ENCODE measurements at places on chromosomes 7 and 10.

GRCh38 chr10:17053513-17053912 is 76.1 kb downstream of the CUBN start:
- no peak for DNase-seq

- DNase-seq: no peak
Measured at GRCh38 chr10:52897162-52897561, 124.6 kb upstream of the MBL2 start.

GRCh38 chr7:7569615-7570014 is 2.9 kb downstream of the MIOS start:
- no peak for DNase-seq

DNA sequence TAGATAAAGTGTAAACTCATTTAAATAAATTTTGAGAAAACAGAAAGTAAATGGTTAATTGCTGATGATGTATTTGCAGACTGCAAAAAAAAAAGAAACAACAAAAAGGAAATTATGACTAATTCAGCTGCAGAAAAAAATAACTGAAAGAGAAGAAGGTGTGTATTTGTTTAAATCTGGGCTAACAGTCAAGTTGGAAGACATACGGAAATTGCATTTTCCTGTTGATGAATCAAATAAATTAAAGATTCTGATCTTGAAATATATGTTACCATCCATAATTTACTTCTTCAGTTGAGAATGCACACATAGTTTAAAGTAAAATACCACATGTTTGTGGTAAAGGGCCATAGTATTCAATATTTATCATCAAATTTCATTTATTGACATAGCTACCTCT is 19.3 kb upstream of the ING3 start:
- DNase-seq: no peak

- no peak for DNase-seq
Measured at GRCh38 chr10:63558132-63558784, 37.1 kb downstream of the REEP3 start.

- DNase-seq: no peak
Measured at GRCh38 chr7:131900785-131901287, 344.4 kb upstream of the PODXL start.

DNA sequence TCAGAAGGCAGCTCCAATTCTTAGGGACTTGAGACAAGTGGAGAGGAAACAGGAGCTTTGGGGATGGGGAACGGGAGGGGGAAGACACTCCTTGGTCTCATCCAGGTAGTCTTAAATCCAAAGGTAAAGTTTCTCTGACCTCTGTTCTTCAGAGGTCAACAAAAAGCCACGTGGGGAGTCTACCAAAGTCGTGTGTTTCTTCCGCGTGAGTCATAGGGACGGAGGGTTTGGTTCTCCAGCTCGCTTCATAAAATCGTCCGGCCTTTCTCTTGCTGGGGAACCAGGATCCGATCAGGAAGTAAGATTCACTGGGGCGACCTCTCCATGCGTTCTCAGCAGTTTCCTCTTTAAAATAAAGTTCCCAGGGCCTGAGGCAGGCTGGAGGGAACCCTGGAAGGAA is 275.7 kb downstream of the TCERG1L start:
- DNase-seq: no peak

DNA sequence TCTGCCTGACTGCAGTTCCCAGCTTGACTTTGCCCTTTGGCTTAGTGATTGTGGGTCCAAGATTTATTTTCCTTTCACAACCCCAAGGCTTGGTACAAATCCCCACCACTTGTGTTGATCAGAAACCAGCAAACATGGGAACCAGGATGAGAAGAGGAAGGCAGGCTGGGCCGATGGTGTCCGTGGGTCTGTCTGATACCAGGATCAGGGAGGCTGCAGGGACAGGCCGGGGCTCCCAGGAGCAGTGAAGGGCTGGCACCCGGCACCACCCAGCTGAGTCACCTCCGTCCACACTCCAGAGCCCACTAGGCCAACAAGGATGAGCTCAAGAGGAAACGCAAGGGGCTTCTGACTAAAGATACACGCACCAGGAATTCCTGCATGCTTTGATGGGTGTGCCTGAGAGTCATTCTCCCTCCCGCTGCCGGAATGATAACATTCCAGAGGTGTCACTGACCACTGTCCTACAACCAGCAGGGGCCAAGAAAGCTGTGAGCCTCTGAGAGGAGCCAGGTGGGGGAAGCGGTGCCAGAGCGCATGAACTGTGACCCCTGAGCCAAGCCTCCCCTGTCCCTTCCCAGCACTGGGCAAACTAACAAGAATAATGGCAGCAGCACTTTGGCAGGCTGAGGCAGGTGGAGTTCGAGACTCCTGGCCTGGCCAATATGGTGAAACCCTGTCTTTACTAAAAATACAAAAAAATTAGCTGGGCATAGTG is 29.2 kb upstream of the PROSER2 start:
- no peak for DNase-seq

DNA sequence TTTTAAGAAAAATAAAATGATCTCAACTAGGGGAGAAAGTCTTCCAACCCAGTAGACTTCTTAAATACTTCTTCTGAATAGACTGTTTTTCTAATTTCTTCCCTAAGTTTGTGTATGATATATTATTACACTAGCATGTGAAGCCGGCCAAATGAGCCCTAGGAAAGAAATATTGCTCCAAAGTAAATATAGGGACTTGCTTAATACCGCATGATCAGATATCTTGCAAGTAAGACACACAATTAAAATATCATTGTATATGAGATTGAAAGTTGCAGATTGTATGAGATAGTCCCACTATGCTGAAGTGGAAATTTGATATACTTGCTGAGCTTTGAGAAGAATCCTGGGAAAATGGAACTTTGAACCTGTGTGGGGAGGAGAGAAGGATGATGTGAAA is 225.7 kb downstream of the BAMBI start:
- DNase-seq: no peak

- DNase-seq: no peak
Measured at GRCh38 chr10:132329565-132330485, 2.2 kb upstream of the LRRC27 start.

GRCh38 chr10:88103576-88103975 is 240.2 kb downstream of the PTEN start:
- no peak for DNase-seq

DNA sequence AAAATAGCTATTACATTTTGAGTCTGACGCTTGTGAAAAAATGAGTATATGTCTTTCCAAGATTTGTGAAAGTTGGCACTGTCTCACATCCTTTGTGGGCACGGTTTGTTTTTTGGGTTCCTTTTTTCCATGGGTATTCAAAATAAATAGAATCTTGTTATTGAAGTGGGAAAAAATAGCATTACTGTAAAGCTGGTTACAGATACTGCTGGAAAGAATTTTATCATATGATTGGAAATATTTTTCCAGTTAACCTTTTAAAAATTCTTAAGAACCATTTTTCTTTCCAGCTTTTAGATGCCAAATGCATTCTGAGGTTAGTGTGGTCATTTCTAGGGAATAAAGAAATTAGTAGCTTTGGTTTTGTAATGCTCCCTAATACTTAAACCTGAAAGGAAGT is 11.4 kb downstream of the NET1 start:
- no peak for DNase-seq

- DNase-seq: no peak
Measured at GRCh38 chr10:19347621-19348020, 299.0 kb downstream of the MALRD1 start.

- no peak for DNase-seq
Measured at GRCh38 chr7:96676919-96677318, 32.7 kb downstream of the SEM1 start.

DNA sequence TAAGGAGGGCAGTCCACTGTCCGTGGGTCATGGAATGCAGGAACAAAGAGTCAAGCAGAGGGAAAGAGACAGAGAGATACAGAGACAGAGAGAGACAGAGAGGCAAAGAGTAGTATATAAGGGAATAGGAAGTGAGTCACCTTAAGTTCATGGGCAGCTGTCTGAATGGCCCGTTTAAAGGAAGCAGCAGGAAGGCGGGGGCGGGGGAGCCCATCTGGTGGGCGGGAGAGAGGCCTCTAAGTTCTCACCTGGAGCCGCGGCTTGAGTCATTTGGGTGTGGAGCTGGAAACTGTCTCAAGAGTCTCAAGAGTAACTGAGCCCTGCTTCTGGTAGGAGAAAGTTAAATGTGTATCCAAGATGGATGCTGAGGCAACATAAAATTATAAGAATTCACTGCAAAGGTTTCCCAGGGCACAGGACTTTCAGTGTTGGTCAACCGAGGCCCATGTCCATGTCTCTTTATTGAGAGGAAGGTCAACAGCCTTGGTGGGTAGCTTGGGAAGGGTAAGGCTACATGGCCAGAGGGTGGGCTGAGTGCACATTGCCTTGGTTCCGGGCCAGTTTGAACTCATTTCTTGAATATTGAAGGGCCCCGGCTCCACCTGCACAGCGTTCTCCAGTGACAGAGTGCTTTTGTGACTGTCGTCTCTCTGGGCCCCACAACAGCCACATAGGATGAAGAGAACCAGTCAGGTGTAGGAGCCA is 85.5 kb upstream of the CACUL1 start:
- DNase-seq: no peak

DNA sequence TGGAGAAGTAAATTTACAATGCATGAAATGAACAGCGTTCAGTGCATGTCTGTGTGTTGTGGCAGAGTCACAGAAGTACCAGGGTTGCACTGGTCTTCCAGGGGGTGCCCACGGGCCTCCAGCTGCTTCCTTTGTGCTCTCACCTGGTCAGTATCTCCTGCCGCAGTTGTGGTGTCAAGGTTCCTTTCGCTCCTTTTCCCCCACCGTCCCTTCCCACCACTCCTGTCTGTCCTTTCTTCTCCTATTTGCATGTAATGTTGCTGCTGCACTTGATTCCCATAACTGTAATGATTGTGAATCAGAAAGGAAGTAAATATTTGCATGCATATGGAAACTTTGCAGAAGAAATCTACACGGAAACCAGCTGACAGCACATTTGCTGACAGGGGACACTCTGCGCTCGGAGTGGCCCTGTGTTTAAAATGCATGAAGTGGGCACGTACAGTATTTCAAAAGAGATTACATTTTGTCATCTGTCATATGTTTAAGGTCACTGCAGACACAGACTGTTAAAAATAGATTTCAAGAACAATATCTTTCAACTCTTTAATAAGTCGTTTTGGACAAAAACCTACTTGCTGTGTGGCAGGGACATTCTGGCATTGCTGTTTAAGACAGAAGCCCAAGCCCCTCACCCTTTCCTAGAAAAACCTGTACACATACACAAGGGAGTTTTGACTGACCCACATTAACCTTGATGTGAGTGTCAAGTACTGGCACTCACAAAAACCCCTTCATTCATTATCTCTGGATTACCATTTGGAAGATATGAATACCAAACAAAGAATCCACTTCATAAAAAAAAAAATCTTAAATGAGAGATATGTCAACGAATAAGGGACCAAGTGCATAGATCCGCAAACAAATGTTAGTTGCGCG is 336.7 kb upstream of the KLF6 start:
- no peak for DNase-seq

DNA sequence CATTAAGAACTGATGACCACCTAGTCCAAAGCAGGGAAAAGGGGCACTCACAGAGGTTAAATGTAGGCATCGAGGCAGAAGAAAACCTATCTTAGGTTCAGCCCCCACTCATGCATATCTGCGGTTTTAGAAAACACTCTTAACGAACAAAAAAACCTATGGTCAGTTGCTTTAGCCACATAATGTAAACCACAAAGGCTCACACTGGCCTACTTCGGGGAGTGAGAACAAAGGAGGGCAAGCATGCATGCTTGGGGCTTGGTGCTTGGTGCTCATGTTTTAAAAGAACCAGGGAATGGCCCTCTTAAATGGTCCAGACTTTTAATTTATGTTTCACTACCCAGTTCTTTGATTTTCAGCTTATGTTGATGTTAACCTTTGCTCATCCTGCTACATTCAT is 14.2 kb downstream of the INSYN2A start:
- DNase-seq: no peak

DNA sequence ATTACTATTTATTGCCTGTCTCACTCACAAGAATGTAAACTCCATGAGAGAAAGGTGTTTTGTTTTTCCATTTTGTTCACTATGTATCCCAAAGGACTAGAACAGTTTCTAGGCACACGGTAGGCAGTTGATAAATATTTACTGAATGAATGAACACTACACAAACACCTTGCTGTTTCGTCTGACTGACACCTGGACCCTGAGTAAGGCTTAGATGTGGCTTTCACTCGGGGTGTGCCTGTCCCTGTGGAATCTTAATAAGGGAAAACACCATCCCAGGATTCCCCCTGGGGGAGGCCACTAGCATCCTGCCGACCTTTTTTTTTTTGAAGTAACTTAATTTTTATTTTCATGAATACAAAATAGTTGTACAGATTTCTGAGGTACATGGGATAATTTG is 66.6 kb upstream of the STEAP1B start:
- DNase-seq: no peak

DNA sequence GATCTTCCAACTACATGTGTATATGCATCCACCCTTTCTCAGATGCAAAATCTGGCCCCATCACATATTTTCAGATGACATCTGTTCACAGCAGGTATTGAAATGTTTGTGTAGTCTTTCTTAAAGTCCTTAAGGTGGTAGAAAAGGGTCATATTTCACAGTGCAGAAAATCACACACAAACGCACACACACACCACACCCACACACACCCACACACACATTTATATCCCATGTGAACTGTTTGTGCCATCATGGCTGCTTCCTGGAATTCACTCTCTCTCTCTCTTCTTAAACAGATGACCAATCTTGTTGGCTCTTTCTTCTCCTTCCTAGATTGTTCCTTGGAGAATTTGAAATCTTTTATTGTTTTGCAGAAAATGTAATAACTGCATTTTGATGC is 663.0 kb upstream of the GRM3 start:
- DNase-seq: no peak

- no peak for DNase-seq
Measured at GRCh38 chr7:108368466-108368865, 87.8 kb downstream of the NRCAM start.

- no peak for DNase-seq
Measured at GRCh38 chr10:48416584-48417232, 110.2 kb downstream of the MAPK8 start.

- DNase-seq: no peak
Measured at GRCh38 chr10:54866666-54867065, 65.6 kb upstream of the PCDH15 start.

- DNase-seq: no peak
Measured at GRCh38 chr7:100556541-100556940, 17.2 kb downstream of the SAP25 start.

GRCh38 chr7:144725070-144725469 is 110.8 kb downstream of the TPK1 start:
- DNase-seq: no peak

DNA sequence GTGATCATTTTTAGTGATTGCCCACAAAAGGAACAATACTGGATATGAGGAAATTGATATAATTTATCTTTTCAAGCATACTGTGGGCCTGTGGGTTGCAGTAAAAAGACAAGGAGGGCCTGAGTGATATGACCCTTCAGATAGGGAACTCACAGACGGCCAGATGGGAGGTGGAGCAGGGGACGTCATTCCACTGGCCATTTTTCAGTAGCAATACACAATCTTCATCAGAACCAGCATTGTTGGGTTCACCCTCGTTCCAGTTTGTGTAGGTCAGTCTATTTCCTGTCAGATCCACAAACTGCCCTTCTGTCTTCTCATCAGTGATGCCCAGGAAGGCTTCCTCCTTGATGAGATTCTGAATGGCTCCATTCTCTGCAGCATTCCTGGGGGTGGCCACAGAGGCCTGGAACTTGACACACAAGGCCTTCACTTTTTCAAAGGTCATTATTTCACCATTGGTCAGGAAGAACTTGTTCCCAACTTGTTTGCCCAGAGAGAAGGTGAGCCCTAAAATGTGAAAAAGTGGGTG is 4.5 kb downstream of the MBL2 start:
- no peak for DNase-seq

GRCh38 chr10:124743191-124744101 is 732 bp downstream of the FAM53B start:
- DNase-seq: no peak

GRCh38 chr7:115332691-115333090 is 410.8 kb downstream of the MDFIC start:
- DNase-seq: no peak
